Activated CD4-positive, alpha-beta T cell treated with anti-CD3 and anti-CD28 coated beads, Interleukin-2, amount 10 ng/mL, durations not matched to agents 24 days and 14 days (primary cell): ENCODE measurements at places on chromosomes 5 and 9. TPM values are rescaled to one million over a fixed set of nuclear protein-coding genes. Genes with fewer than 3 reads are reported as not detected.

DNA sequence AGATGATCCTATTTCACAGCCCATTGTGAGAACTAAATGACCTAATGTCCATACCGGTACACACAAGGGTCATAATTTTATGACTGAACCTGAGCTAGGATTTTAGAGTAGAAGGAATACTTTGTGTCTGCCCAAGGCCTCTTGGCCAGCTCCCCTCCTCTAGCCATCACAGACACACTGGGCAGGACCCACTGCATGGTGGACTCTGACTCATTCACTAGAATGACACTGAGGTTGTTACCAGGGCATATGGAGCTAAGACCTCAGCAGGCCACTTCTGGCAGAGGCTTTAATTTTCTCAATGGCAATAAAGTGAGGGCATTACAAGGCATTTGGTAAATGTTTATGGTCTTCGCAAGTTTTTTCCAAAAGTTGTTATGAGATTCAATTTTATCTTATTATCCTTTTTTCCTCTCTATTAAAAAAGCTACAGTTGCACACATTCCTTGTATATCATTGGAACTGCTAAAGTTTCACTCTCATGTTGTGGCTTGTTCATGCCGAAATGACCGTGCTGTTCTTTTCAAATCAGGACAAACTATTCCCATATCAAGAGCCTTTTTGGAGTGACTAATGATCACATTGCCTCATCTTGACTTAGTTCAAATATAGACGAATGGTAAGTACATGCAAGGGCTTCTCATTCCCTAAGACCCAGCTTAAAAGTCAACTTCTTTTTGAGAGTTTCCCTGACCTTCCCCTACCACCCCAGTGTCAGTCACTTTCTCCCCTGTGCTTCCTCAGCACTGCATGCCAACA is 595.7 kb downstream of the ACTL7B start:
- no peak for DNase-seq

GRCh38 chr9:20208961-20209371 is 413.3 kb downstream of the MLLT3 start:
- peak; percentile 62 for DNase-seq

DNA sequence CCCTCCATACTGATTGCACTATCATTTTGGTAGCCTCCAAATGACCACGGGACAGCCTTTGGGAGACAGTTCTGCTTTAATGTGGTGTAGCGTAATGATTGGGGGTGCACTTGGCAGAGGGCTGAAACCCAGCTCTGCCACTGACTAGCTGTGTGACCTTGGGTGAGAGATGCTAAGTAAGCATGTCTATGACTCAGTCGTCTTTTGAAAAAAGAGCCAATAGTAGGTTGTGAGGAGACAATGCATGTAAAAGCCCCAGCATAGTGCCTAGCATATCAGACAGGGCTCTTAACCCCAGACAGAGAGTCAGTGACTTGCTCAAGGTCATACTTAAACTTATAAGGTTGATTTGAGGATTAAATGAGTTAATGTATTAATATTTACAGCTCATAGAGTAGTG is 18.0 kb upstream of the CXCL14 start:
- DNase-seq: no peak

DNA sequence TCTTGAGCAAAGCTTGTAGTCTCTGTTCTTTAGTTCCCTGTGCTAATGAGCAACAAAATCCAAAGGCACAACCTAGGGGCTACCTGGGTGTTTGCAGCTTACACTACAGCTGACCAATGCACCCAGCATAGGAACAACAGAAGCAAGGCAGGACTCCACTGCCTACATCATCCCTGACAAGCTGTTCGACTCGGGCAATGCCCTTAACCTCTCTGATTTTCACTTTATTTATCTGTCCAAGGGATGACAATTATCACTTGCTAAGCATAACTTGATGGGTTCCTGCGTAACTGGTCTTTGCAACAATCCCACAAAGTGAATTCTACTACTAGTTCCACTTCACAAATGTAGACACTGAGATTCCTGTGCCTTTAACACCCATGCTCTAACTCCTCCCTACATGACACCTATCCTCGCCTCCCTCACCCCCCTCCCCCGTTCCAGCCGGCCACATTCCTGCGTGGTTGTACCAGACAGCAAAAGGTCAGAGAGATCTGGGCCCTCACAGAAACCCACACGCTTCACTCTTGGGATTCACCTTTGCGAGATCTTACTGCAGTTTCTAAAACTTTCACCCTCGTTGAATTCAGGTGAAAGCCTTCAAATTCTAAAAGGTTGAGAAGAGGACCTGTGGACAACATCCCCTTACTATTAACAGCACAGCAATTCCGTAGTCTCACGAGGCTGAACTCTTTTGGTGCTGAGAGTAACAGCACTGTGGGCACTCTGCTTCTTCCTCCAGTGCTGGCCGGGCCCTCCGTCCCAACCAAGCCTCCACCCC is 995 bp downstream of the IPPK start:
- peak; percentile 73 for DNase-seq

GRCh38 chr5:76849419-76850291 is at the start of gene S100Z:
Gene S100Z, plus strand, starts transcription at chr5:76850014. Its CDS starts 25,346 bp downstream, at chr5:76875360.
- DNase-seq: peak; percentile 82

Gene PCDHB12
- total RNA-seq: not detected in 2 replicates

Gene RAD17
- total RNA-seq: 22.7 and 26.8 TPM in 2 replicates
